ENCODE measurements at places on chromosomes 4 and X.

DNA sequence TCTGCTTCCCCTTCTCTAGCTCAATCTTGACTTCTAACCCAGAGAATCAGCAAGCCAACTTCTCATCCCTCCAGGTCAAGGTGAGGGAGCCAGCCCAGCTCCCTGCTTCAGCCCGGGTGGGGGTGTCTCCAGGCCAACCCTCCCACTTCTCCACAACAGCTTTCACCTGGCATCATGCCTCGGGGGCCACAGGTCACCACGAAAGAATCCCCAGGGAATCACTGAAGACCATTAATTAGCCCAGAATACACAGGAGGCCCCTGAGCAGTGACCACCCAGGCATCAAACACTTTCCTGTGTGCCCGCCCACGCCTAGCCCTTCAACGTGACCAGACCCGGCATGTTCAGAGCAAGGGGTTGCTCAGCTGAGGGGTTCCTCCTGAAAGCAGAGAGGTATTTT is 646.7 kb downstream of the BCOR start:
- no peak overlapping the region for H3K4me3 ChIP-seq
- no peaks in the 10 kb centered on the region for H3K36me3 ChIP-seq
- DNase-seq, result no peak

DNA sequence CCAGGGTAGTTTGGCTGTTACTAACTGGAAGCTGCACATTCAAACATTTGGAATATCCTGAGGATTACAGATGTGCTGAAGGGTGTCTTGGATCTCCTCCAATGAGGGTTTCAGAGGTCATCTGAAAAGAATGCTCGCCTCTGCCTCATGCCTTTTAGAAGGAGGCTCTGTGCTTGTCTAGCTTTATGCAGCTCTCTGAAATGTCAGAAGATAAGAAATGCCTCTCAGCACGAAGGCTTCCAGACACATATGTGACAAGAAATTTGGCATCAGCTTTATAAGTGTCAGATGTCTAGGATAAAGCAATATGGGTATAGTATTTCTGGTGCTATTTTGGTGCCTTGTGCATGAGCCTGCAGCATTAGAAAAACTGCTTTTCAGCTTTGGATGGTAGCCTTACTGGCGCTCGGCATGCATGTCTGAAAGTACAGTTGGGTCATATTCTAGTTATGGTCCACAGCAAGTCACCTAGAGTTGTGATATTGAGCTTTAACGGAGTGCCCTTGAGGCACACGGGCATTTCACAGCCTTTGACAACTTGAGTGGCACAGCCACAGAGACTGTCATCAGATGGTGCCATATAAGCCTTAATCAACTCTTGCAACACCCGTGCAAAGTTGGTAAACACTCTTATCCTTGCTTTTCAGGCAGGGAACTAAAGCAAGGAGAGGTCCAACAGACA is 70.8 kb upstream of the PGRMC2 start:
- no peaks in the 10 kb centered on the region for H3K27me3 ChIP-seq
- peaks cover 34% of the 10 kb centered on the region for H3K4me1 ChIP-seq
- H3K36me3 ChIP-seq, result no peaks in the 10 kb centered on the region
- no peak overlapping the region for H3K27ac ChIP-seq
- no peak overlapping the region for H3K4me3 ChIP-seq

DNA sequence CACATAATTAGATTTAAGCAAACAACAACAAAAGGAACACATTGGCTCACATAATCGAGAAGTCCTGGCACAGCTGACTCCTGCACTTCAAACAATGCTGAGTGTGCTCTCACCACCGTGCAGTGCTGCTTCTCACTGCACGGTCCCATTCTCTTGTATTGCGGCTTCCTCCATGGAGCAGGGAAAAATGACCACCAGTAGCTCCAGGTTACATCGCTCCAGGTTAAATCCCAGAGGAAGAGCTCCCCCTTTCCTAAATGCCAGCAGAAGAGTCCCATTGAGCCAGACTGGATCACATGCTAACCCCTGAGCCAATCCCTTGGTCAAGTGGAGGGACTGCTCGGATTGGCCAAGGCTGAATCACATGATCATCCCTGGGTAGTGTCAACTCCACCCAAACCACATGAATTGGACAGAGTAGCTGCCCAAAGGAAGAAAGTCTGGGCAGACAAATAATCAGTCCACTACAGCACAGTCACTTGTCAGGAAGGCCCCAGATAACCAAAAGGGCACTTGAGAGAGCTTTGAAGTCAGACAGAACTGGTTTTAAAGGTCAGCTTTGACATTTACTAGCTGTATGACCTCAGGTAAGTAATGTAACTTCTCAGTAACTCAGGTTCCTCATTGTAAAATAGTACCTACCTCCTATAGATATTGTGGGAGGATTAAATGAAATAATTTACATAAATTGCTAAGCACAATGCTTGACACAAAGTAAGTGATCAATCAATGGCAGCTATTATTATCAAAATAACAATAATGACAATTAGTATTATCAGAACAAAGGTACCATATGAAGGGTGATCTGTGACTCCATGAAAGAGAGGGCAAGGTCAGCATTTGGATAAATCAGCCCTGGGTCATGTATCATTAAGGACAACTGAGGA is 14.3 kb downstream of the TEC start:
- no peak for DNase-seq
- H3K27me3 ChIP-seq, result no peaks in the 10 kb centered on the region
- no peaks in the 10 kb centered on the region for H3K36me3 ChIP-seq
- H3K4me1 ChIP-seq, result no peaks in the 10 kb centered on the region
- no peak overlapping the region for H3K27ac ChIP-seq

- no peak for DNase-seq
- no peak overlapping the region for H3K27ac ChIP-seq
- H3K36me3 ChIP-seq, result no peaks in the 10 kb centered on the region
- no peak overlapping the region for H3K4me3 ChIP-seq
- no peaks in the 10 kb centered on the region for H3K27me3 ChIP-seq
These were observed 13.7 kb downstream of the ZBTB33 start for GRCh38 chrX:120264341-120264740.

GRCh38 chrX:154072192-154072591 is 25.3 kb downstream of the MECP2 start:
- H3K27ac ChIP-seq, result no peak overlapping the region
- no peak for DNase-seq
- H3K4me1 ChIP-seq, result peaks cover 14% of the 10 kb centered on the region

GRCh38 chr4:79979785-79980437 is 93.1 kb downstream of the ANTXR2 start:
- no peak overlapping the region for H3K4me3 ChIP-seq
- DNase-seq, result no peak
- H3K4me1 ChIP-seq, result peaks cover 17% of the 10 kb centered on the region
- H3K36me3 ChIP-seq, result peaks cover 11% of the 10 kb centered on the region
- H3K27me3 ChIP-seq, result no peaks in the 10 kb centered on the region

DNA sequence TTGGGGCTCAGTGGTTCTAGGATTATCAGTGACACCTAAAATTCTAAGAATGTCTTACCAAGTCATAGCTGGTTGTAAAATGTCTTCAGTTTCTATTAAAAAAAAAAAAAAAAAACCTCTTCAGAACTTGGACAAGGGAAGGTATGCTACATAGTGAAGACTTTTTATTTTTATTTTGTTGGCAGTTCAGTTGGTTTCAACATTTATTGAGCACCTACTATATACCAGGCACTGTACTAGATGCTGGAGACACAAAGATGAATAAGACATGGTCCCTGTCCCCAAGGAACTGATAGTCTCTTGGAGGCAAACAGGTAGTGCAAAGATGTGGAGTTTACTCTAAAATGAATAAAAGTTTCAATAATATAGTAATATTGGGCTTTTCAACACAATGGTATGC is 8.9 kb upstream of the BBS7 start:
- no peaks in the 10 kb centered on the region for H3K4me1 ChIP-seq
- no peaks in the 10 kb centered on the region for H3K36me3 ChIP-seq
- peaks cover 46% of the 10 kb centered on the region for H3K27me3 ChIP-seq
- no peak for DNase-seq
- H3K27ac ChIP-seq, result no peak overlapping the region
- no peak overlapping the region for H3K4me3 ChIP-seq

DNA sequence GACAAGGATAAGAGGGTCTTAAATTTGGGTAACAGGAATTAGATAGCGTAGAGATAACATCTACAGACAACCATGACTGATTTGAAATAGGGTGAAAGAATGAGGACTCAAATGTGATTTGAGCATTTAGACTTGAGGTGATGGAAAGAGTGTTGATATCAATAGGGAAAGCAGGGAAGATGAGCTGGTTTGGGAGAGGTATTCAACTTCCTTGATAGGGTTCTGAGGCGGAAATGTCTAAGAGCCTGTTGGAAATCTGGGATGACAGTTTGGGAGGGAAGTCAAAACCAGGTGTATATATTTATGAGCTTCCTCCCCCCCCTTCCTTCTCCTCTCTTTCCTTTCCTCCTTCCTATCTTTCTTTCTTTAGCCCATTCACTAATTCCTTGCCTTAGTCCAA is 36.5 kb downstream of the KLHL15 start:
- H3K4me3 ChIP-seq, result no peak overlapping the region
- DNase-seq, result no peak
- no peak overlapping the region for H3K27ac ChIP-seq
- peaks cover 7% of the 10 kb centered on the region for H3K4me1 ChIP-seq

- no peak overlapping the region for H3K4me3 ChIP-seq
- DNase-seq, result no peak
- no peaks in the 10 kb centered on the region for H3K4me1 ChIP-seq
- H3K27ac ChIP-seq, result no peak overlapping the region
- no peaks in the 10 kb centered on the region for H3K27me3 ChIP-seq
These were observed 49.6 kb downstream of the CHRDL1 start for GRCh38 chrX:110746014-110746413.

DNA sequence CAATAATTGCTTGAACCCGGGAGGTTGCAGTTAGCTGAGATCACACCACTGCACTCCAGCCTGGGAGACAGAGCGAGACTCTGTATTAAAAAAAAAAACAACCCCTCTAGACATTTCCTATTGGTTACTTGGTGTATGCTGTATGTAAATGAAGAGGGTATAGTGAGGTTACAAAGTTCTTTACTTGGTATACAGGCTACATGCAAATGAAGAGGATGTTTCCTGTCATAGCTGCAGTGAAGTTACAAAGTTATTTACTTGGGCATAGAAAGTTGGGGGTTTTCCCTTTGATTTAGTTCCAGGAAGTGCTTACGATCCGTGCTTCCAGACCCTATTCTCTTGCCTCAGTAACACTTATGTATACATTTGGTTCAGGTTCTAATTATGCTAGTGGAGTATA is 38.4 kb upstream of the CLNK start:
- no peak for DNase-seq
- H3K4me3 ChIP-seq, result no peak overlapping the region
- no peaks in the 10 kb centered on the region for H3K27me3 ChIP-seq
- no peak overlapping the region for H3K27ac ChIP-seq
- no peaks in the 10 kb centered on the region for H3K36me3 ChIP-seq

- no peaks in the 10 kb centered on the region for H3K36me3 ChIP-seq
- H3K27ac ChIP-seq, result no peak overlapping the region
- H3K4me1 ChIP-seq, result peaks cover 10% of the 10 kb centered on the region
- peak; percentile 11 for DNase-seq
- peak overlapping the region; percentile 79 for H3K4me3 ChIP-seq
These were observed 694 bp downstream of the OCRL start for GRCh38 chrX:129540722-129541184.

- H3K4me1 ChIP-seq, result peaks cover 32% of the 10 kb centered on the region
- no peaks in the 10 kb centered on the region for H3K36me3 ChIP-seq
- peak; percentile 84 for DNase-seq
- no peaks in the 10 kb centered on the region for H3K27me3 ChIP-seq
- peak overlapping the region; percentile 80 for H3K27ac ChIP-seq
- no peak overlapping the region for H3K4me3 ChIP-seq
These were observed 37.8 kb downstream of the TBC1D9 start for GRCh38 chr4:140718241-140718952.

DNA sequence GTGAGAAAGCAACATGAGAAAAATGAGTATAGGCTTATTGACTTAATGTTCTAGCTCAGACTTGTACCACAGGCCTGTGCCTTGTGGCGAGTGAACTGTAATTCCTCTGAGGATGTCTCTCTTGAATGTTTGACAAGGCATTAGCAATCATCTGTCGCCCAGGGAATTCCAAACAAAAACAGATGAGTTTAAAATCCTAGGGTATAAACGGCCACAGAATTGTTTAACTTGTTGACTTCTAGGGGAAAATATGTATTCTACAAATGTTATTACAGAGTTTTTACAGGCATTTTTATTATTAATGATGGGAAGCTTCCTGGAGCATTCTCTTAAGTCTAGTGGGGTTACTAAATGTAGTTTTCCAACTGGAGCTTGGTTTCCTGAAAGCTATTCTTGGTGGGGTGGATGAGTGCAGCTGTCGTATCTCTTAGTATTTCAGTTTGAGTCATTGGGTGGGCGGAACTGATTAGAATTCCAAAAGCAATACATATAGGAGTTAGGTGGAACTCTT is 40.6 kb downstream of the ARHGAP10 start:
- H3K4me1 ChIP-seq, result peaks cover 78% of the 10 kb centered on the region
- H3K27me3 ChIP-seq, result no peaks in the 10 kb centered on the region
- H3K4me3 ChIP-seq, result no peak overlapping the region
- DNase-seq, result peak; percentile 90
- H3K36me3 ChIP-seq, result no peaks in the 10 kb centered on the region

GRCh38 chrX:107766470-107767150 is 9.0 kb downstream of the TSC22D3 start:
- H3K4me1 ChIP-seq, result no peaks in the 10 kb centered on the region
- no peak overlapping the region for H3K4me3 ChIP-seq
- no peaks in the 10 kb centered on the region for H3K27me3 ChIP-seq

GRCh38 chrX:45803383-45803921 is 602.8 kb upstream of the DIPK2B start:
- no peaks in the 10 kb centered on the region for H3K27me3 ChIP-seq
- H3K4me3 ChIP-seq, result peak overlapping the region; percentile 33

GRCh38 chrX:150459196-150459595 is 96.1 kb downstream of the MAMLD1 start:
- H3K27me3 ChIP-seq, result no peaks in the 10 kb centered on the region
- no peak overlapping the region for H3K4me3 ChIP-seq
- H3K27ac ChIP-seq, result no peak overlapping the region

DNA sequence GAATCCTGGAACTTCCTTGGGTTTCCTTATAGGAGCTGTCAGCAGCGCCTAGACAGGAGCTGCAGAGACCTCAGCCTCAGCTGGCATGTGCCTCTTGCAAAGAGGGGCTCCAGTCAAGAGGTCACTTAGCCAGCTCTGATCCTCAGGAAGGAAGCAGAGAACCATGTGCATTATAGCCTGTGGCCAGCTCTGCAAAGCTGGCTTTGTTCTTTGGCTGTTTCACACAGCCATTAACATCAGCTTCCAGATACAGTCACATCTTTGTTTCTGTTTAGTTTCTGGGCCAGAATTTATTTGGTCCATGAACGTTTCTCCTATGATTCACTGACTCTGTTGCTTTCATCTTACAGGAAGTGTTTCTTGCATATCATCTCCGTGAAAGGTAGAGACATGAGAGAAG is 92.4 kb downstream of the CC2D2A start:
- no peak overlapping the region for H3K27ac ChIP-seq
- H3K27me3 ChIP-seq, result no peaks in the 10 kb centered on the region
- no peaks in the 10 kb centered on the region for H3K36me3 ChIP-seq
- no peak overlapping the region for H3K4me3 ChIP-seq

- H3K4me3 ChIP-seq, result no peak overlapping the region
- H3K4me1 ChIP-seq, result no peaks in the 10 kb centered on the region
- H3K27ac ChIP-seq, result no peak overlapping the region
- no peaks in the 10 kb centered on the region for H3K27me3 ChIP-seq
These were observed 145.0 kb upstream of the AADAT start for GRCh38 chr4:170234800-170235199.

- no peaks in the 10 kb centered on the region for H3K4me1 ChIP-seq
- H3K27me3 ChIP-seq, result no peaks in the 10 kb centered on the region
These were observed 71.0 kb upstream of the BMP2K start for GRCh38 chr4:78704981-78705683.
